ENCODE measurements at places on chromosomes 1 and 21. TPM values are rescaled to one million over a fixed set of nuclear protein-coding genes. Genes with fewer than 3 reads are reported as not detected.

The PGLYRP4 gene
- not detected for total RNA-seq

The FNDC5 gene
- total RNA-seq, result 0.43 TPM

The GUCA2A gene
- not detected for total RNA-seq

The PLA2G2C gene
- total RNA-seq, result not detected

The KLHDC7A gene
- total RNA-seq, result not detected

The ADCY10 gene
- not detected for total RNA-seq

The SKI gene
- total RNA-seq, result 32.9 TPM

The NPHS2 gene
- total RNA-seq, result not detected

The POU3F1 gene
- total RNA-seq, result under 0.01 TPM

The ZBTB8A gene
- total RNA-seq, result 5.6 TPM

The C1orf94 gene
- total RNA-seq, result not detected

The IL20 gene
- total RNA-seq, result 0.86 TPM

The CHI3L1 gene
- 136 TPM for total RNA-seq

The SYCP1 gene
- total RNA-seq, result not detected

The MRPS14 gene
- total RNA-seq, result 22.2 TPM

The ATP6V1G3 gene
- total RNA-seq, result 0.43 TPM

The OR2M3 gene
- total RNA-seq, result not detected

The EPHX1 gene
- 31.5 TPM for total RNA-seq

The RNU1-2 gene
- not detected for total RNA-seq

The MTARC1 gene
- 1.7 TPM for total RNA-seq
